ENCODE measurements at places on chromosomes 13 and 19.

DNA sequence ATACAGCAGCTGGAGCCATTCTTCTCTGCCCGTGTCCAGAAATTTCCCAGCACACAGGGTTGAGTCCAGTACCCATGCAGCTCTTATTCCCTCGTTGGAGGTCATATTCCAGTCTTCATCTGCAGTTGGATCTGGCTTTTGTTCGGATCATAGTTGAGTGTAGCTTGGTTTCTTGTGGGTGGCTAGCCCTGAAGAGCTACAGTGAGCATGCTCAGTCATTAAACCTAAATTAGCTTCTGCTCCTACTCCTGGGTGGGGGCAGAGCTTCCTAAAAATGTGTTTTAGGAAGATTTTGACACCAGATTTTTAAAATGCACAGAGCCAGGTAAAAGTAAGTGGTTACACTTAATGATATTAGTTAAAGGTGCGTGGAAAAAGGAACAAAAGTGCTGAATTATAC lies 64.4 kb downstream of the DGKH start:
- DNase-seq = no peak

DNA sequence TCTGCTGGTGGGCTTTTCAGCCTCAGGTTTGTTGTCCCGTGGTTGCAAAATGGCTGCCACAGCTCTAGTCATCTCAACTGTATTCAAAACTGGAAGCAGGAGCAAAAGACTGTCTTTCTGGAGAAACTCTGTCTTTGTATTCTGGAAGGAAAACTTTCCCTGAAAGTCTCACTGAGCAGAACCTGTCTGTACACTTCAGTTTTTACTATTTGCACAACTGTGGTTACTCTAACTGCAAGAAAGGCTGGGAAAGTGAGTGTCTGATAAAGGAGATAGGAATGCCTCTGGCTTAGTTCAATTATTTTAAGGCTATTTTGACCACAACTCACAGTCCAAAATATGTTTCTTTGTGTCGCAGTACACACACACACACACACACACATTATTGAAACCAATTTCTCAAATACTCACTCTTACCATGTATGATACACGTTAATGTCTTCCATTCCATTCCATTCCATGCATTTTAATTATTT lies 49.7 kb upstream of the EHD2 start:
- DNase-seq = no peak

DNA sequence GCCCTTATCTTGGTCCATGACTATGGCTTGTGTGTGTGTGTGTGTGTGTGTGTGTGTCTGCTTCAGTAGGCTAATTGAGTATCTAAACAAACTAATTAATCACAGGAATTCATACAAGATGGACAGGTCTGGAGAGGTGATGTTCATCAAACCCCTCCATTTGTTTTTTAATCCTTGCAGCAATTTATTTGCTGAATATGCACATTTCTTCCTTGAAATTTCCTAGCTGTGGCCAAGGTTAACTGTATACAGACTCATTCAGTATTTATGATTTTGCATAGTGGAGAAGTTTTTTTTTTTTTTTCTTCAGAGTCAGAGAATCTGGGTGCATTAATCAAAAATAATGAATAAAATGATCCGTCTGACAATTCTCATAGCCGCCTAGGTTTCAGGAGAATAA lies 74.7 kb upstream of the TSHZ3 start:
- DNase-seq = no peak

DNA sequence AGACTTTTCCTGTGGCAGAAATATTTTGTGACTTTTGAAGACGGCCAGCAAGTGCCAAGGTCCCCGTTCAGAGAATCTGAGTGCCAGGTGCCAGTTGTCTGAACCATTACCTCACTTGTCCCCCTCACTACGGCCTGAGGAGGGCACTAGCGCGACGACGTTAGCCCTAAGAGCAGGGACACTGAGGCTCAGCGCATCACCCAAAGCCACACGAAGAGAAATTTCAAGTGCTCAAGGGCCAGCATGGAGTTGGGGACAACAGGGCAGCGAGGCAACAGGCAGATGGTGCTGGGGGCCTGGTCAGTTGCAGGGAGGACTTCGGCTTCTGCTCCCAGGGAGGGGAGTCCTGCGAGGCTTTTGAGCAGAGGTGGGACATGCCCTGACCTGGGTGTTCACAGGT lies 9.5 kb upstream of the TYK2 start:
- DNase-seq = peak; percentile 53

DNA sequence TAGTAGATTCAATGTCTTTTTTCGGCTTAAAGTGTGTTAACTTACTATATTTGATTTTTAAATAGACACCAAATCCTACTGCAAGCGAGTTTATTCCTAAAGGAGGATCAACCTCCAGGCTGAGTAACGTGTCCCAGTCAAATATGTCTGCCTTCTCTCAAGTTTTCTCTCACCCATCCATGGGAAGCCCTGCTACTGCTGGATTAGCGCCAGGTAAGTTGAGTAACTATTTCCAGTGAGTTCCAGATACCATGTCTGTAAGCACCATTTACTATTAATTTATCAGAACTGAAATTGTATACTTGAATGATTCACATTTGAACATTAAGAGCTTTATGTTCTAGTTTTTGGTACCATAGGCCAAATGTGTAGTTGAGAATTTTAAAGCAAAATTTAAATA lies 81.8 kb downstream of the PAN3 start:
- no peak for DNase-seq

- no peak for DNase-seq
Measured at GRCh38 chr13:87274209-87274819, 396.9 kb upstream of the SLITRK5 start.

DNA sequence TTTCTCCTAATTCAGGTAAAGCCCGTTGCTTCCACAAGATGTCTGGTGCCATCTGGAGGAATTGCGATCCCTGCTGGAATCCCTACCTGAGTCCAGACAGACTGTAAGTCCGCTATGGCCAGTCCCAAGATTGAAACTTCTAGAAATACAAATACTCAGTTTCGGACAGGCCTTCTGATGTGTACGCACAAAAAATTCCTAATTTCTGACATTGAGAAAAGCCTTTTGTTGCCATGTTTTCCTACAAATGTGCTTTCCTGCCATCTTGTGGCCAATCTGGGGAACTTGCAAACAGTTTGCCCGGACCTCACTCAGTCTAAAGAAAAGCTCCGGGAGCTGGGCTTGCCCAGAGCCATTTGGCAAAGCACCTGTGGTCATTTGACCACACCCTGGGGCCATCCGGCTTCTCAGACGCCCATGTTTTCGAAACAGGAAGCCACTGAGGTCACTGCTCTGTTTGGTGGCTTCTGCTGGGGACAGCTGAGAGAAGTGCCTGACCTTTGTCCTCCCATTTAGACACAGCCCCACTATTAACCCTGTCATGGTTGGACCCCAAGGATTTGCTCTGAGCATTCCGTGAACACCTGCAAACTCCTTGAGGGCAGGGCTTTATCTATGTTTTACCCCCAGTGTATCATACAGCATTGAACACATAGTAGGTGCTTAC lies 79.4 kb downstream of the SLC15A1 start:
- peak; percentile 68 for DNase-seq

DNA sequence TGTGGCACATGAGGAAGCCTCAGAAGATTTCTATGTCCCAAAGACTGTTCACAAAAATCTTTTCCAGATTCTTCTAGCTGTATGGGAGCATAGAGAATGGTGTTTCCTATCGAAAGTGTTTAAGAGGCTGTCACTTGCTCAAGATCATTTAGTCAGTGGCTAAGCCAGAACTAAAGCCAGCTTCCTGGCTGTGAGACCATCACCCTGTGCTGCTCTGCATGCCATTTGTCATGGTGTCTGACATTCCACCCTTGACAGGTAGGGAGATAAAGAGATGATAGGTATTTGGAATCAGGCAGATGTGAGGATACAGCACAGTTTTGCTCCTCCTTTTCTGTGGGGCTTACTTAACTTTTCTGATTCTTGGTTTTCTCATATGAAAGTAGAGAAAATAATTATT lies 177.3 kb downstream of the DNAJC15 start:
- no peak for DNase-seq

GRCh38 chr13:30869491-30869890 lies 36.6 kb upstream of the MEDAG start:
- no peak for DNase-seq
